ENCODE measurements at places on chromosomes 2 and 18. TPM values are rescaled to one million over a fixed set of nuclear protein-coding genes. Genes with fewer than 3 reads are reported as not detected.

GRCh38 chr2:120066800-120067547 lies 54.1 kb downstream of the EPB41L5 start:
- peaks cover 16% of the 10 kb centered on the region for H3K4me1 ChIP-seq
- no peaks in the 10 kb centered on the region for H3K36me3 ChIP-seq
- no peak overlapping the region for H3K4me3 ChIP-seq
- peak overlapping the region; percentile 22 for H3K27ac ChIP-seq
- no peaks in the 10 kb centered on the region for H3K27me3 ChIP-seq

Gene ACTR2
- total RNA-seq: 48.9 TPM

- no peaks in the 10 kb centered on the region for H3K36me3 ChIP-seq
- H3K4me3 ChIP-seq: no peak overlapping the region
- H3K27ac ChIP-seq: no peak overlapping the region
- H3K27me3 ChIP-seq: peaks cover 3% of the 10 kb centered on the region
These were observed 25.7 kb downstream of the MC2R start for GRCh38 chr18:13889671-13890070.

Gene SIGLEC15
- total RNA-seq: 0.42 TPM

GRCh38 chr2:30769891-30770462 lies 37.3 kb downstream of the CAPN13 start:
- H3K27ac ChIP-seq: no peak overlapping the region
- H3K4me3 ChIP-seq: no peak overlapping the region
- no peaks in the 10 kb centered on the region for H3K4me1 ChIP-seq
- DNase-seq: peak; percentile 16
- H3K36me3 ChIP-seq: no peaks in the 10 kb centered on the region
- H3K27me3 ChIP-seq: no peaks in the 10 kb centered on the region

DNA sequence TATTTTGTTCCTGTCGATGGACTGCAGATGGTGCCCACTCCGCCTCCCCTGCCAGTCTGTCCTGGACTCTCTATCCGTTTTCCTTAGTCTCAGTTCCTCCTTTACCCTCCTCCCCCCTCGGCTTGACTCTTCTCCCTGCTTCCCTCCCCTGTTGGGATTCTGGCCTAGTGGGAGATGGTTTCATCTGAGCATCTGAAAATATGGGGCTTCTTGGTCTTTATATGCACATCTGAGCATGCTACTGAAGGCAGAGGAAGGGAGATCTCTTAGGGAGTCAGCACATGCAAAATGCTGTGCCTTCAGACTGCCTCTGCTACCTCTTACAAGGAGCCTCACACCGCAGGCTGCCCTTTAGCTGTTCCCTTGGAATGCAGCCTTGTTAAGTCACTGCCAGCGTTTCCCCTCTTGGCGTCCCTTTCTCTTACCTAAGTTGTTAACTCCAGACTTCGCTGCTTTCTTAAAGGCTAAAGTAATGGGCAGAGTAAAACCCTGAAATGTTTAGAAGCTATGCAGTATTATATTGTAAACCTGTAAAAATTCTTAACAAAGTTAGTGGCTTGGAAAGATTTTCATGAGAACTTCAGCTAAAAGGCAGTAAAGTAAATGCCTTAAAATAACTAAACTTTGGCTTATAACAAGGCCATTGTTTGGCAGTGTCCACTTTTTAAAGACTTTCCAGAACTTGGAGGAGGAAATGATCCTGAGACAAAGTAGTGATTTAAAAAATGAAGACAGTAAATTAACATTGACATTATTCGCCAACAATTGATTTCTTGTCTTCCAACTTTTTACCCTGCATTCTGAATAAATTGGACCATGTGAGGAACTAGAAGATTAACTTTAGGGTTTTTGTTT lies 49.8 kb downstream of the LDLRAD4 start:
- no peak overlapping the region for H3K4me3 ChIP-seq
- H3K36me3 ChIP-seq: no peaks in the 10 kb centered on the region
- no peaks in the 10 kb centered on the region for H3K4me1 ChIP-seq
- DNase-seq: no peak
- no peaks in the 10 kb centered on the region for H3K27me3 ChIP-seq
- no peak overlapping the region for H3K27ac ChIP-seq

DNA sequence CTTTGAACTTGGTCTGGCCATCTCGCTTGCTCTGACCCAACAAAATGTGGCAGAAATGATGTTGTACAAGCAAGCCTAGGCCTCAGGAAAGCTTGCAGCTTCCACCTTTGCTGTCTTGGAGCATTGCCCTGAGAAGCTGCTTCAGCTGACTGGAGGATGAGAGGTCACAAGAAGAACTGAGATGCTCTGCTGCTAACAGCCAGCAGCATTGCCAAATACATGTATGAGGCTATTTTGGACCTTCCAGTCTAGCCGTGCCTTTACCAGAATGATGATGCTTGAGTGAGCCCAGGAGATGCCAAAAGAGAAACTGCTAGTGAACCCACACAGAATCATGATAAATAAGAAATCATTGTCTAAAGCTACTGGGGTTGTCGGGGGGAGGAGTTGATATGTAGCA lies 13.2 kb upstream of the ITGAV start:
- no peak for DNase-seq
- no peak overlapping the region for H3K4me3 ChIP-seq
- no peak overlapping the region for H3K27ac ChIP-seq
- no peaks in the 10 kb centered on the region for H3K36me3 ChIP-seq
- H3K4me1 ChIP-seq: no peaks in the 10 kb centered on the region

DNA sequence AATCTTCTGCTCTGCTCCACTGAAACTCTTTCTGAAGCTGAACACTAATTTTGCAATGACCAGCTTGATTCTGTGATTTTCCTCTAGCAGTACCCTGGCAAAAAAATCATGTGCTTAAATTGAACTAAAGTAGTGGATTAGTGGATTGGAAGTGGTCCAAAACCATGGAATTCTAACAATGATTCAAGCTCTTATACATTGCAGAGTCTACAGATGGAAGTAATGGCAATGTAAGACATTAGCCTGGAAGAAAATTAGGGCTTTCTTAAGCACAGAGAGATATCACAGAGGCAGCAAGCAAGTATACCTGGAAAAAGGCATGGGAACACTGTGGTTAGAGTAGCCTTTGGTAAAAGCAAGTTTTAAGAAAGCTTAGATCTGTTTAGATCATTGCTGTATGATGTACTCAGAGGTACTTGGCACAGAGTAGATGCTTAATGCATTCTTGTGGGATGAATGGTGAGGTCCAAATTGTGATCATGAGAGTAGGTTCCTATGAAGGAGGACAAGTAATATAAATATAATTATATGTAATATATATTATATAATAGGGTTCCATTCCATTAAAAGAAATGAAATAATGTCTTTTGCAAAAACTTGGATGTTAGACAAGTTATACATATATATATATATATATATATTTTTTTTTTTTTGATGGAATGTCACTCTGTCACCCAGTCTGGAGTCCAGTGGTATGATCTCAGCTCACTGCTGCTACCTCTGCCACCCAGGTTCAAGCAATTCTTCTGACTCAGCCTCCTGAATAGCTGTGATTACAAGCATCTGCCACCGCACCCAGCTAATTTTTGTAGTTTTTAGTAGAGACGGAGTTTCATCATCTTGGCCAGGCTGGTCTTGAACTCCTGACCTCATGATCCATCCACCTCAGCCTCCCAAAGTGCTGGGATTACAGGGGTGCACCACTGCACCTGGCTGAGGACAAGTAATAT lies 172.2 kb upstream of the SCN7A start:
- no peaks in the 10 kb centered on the region for H3K36me3 ChIP-seq
- H3K4me3 ChIP-seq: no peak overlapping the region
- DNase-seq: no peak
- no peaks in the 10 kb centered on the region for H3K4me1 ChIP-seq

GRCh38 chr2:84243788-84244733 lies 215.0 kb downstream of the SUCLG1 start:
- H3K4me1 ChIP-seq: no peaks in the 10 kb centered on the region
- no peaks in the 10 kb centered on the region for H3K36me3 ChIP-seq
- H3K27ac ChIP-seq: no peak overlapping the region

Gene MEP1B
- total RNA-seq: not detected

Gene FLACC1
- 7.1 TPM for total RNA-seq

Gene FRZB
- total RNA-seq: 0.17 TPM

DNA sequence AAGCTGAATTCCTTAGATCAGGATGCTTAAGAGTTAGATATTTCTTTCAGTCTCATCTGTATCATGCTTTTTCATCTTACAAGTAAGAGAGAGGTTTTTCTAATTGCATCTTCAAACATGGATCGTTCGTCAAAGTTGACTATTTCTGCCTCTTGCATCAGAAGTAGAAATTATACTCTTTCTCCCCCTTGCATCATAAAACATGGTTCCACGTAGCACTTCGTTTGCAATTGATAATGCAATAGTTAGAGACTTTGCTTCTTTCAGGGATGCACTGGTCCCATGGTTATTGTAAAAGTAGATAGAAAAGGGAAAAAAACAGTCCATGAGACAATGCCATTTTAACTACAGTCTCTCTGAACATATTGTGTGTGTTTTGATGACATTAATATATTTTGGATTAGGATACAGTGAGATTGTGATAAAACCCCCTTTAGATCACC lies 75.1 kb upstream of the PARD3B start:
- H3K27ac ChIP-seq: no peak overlapping the region
- H3K4me1 ChIP-seq: no peaks in the 10 kb centered on the region
- no peaks in the 10 kb centered on the region for H3K27me3 ChIP-seq
- H3K4me3 ChIP-seq: no peak overlapping the region
- DNase-seq: no peak

GRCh38 chr2:143030127-143030526 lies 99.1 kb upstream of the ARHGAP15 start:
- H3K27ac ChIP-seq: no peak overlapping the region
- no peak for DNase-seq
- H3K36me3 ChIP-seq: peaks cover 2% of the 10 kb centered on the region
- no peaks in the 10 kb centered on the region for H3K4me1 ChIP-seq
- no peaks in the 10 kb centered on the region for H3K27me3 ChIP-seq

Gene SLC16A14
- 0.79 TPM for total RNA-seq

Gene DIPK1C
- 0.19 TPM for total RNA-seq

GRCh38 chr2:95165030-95165370 lies 609 bp upstream of the ZNF2 start:
- H3K27ac ChIP-seq: peak overlapping the region; percentile 94
- peaks cover 18% of the 10 kb centered on the region for H3K4me1 ChIP-seq
- H3K36me3 ChIP-seq: no peaks in the 10 kb centered on the region

Gene KHK
- total RNA-seq: 152 TPM

DNA sequence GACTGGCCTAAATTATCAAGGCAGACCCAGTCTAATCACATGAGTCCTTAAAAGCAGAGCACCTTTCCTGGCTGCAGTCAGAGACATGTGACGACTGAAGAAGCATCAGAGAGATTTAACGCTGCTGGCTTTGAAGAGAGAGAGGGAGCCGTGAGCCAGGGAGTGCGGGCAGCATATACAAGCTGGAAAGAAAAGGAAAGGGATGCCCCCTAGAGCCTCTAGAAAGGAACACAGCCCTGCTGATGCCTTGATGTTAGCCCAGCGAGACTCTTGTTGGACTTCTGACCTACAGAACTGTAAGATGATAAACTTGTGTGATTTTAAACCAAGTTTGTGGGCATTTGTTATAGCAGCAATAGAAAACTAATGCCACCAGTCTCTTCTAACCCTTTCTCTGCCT lies 58.1 kb downstream of the HEATR5B start:
- H3K27me3 ChIP-seq: no peaks in the 10 kb centered on the region
- H3K4me1 ChIP-seq: no peaks in the 10 kb centered on the region
- peaks cover 5% of the 10 kb centered on the region for H3K36me3 ChIP-seq
- no peak overlapping the region for H3K4me3 ChIP-seq
- no peak overlapping the region for H3K27ac ChIP-seq

Gene MGAT4A
- 7.5 TPM for total RNA-seq

DNA sequence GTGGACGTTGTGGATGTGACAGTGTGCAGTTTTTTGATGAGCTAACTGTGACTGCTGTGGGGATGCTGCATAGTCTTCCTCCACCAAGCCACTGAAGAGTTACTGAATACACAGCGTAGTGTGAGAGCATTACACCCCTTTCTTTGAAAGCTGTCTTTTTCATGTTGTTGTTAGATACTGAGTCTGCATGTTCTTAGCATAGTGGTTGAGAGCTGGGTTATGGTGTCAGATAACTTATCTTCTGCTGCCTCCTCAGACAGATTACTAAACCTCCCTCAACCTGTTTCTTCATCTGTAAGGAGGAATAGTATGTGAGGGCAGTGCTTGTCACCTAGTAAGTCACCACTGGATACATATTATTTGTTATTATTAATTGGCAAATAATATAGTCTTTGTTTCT lies 63.2 kb downstream of the CEP192 start:
- no peak overlapping the region for H3K4me3 ChIP-seq
- H3K4me1 ChIP-seq: no peaks in the 10 kb centered on the region
- no peak overlapping the region for H3K27ac ChIP-seq
- H3K36me3 ChIP-seq: peaks cover 16% of the 10 kb centered on the region

- DNase-seq: no peak
- H3K4me1 ChIP-seq: no peaks in the 10 kb centered on the region
- no peaks in the 10 kb centered on the region for H3K36me3 ChIP-seq
- H3K27ac ChIP-seq: no peak overlapping the region
- no peak overlapping the region for H3K4me3 ChIP-seq
- no peaks in the 10 kb centered on the region for H3K27me3 ChIP-seq
These were observed 112.3 kb downstream of the PXDN start for GRCh38 chr2:1632002-1632348.

DNA sequence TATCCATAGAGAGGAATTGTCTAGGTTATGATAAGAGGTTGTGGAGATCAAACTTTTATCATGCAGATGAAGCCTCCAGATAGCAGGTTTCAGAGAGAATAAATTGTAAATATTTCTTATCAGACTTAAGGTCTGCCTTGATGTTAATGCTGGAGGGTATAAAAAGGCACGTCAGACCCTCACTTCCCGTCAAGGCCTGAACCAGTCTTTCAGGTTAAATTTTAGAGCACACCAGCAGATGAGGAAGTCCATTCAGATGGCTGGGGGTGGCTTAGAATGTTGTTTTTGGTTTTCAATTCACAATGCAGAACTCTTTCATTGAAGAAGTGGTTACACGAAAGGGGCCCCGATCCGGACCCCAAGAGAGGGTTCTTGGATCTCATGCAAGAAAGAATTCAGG lies 144.4 kb upstream of the FBXO11 start:
- DNase-seq: no peak
- no peak overlapping the region for H3K4me3 ChIP-seq
- no peaks in the 10 kb centered on the region for H3K27me3 ChIP-seq
- H3K36me3 ChIP-seq: no peaks in the 10 kb centered on the region

Gene ARHGAP15
- 17.9 TPM for total RNA-seq

DNA sequence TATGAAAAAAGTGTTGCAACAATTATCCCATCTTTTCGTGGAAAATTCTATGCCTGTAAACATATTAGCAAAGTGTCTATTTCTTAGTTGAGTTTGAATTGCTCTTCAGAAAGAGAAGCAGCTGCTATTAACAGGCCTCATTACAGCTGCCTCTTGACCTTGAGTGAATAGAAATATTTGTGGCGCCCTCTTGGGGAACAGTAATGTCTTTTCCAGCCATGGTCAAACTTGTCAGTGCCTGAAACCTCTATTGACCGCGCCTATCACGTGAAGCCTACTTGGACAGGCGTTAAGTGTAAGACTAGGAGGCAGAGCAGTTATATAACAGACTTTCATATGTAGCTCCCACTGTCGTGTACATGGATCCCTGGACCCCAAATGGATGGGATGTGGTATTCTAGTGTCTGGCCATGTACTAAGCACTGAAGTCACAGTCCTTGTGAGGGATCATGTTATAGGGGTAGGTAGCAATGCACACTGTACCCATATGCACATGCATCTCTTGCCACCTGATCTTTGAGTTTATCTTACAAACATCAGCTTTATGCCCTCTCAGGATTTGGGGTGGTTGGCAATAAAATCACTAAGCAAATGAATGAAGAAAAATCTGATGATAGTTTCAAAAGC lies 245.0 kb downstream of the PTGR3 start:
- H3K27ac ChIP-seq: no peak overlapping the region
- H3K27me3 ChIP-seq: no peaks in the 10 kb centered on the region
- no peak for DNase-seq
- no peak overlapping the region for H3K4me3 ChIP-seq
- no peaks in the 10 kb centered on the region for H3K4me1 ChIP-seq
- H3K36me3 ChIP-seq: no peaks in the 10 kb centered on the region

Measured in liver (tissue), 10 donors.